D721Med (cell line): ENCODE measurements at places on chromosomes 4 and X.

- DNase-seq = no peak
These were observed 54.3 kb upstream of the TET2 start for GRCh38 chr4:105092356-105092755.

- DNase-seq = no peak
These were observed 120.4 kb downstream of the CT47B1 start for GRCh38 chrX:120755066-120755846.

GRCh38 chr4:34198966-34199365, 2045.3 kb downstream of the ARAP2 start:
- DNase-seq = no peak

DNA sequence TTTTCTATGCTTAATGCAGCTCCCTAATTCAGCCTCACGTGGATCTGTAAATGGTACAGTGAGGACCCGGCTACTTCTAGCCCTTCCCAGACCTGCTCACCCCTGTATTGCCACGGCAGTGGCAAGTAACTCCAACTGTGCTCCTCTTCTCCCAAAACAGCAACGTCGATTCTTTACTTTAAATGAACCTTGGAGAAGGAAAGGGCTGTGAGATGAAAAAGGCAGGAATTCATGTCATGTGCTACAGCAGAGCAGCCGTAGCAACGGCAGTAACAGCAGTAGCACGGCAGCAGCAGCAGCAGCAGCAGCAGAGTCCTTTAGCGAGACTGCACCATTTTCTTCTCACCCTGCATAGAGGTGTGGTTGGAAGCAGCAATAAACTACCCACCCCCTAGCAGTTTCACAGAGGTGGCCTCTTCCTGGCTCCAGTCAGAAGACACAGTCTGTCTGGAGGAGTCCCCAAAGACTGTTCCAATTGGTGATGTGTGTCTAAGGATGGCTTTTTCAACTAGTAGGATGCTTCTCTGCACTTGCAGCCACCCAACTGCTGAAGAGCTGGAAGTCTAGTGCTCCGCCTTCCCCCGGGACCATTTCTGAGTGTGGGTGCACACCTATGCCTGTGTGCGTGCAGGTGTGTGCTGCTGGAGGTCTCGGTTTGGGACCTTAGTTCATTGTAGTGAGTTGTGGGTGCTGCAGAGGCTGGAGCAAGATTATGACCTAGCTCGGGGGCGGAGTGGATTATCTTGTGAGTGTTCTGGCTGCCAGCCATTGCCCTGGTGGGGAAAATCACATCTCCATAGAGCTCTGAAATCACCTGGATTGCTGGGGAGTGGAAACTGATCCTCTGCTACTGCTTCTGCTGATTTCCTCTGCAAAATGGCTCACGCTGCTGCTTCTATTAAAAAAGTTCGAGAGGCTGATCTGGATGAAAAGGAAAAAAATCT, 67.2 kb downstream of the ANK2 start:
- no peak for DNase-seq
